ENCODE measurements at places on chromosomes 7 and 10.

DNA sequence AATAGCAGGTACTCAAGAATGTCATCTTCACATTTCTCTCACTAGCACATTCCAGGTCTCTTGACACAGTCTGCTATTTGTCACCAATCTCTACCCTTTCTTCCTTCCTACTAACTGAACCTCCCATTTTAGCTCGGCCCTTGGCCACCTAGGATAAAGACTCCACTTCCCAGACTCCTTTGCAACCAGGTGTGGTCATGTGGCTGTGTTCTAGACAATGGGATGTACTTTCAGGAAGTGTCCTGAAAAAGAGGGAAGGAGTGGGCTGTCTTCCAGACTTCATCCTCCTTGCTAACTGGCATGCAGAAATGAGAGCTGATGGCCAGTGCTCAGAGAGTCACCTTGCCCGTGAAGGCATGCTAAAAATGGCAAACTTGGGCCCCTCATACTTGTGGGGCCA lies 139.2 kb downstream of the AMPH start:
- no peak for DNase-seq

DNA sequence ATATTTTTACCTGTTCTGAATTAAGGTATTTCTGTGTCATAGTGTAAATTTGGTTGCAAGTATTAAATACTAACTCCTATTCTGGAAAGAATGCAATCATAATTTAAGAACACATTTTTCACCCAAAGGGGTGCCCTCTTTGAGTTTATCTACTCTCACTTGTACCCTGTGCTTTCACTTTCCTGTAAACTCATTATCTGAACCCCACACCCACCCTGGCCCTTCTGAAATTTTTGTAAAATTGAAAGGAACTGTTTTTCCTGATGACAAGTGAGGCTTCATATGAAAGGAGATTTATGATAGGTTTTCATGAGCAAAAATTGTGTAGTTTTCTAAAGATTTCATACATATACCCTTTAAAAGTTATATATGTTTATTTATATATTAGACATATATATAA lies 134.5 kb downstream of the WNT2 start:
- DNase-seq, result no peak

DNA sequence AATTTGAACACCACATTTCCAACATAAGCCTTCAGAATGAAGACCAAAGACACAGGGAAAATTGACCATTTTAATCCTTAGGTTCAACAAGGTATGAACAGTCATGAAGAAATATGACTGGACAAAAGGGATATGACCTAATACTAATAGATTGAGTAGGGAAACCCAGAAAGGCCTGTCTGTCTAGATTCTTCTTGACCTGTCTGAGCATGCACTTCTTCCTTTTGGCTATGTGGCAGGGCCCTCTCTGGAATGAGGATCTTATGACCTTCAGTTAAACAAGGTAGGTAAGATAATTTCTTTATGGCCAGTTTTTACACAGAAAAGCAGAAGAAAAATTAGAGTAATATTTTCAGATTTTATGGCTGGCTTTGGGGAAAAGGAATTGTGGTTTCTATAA lies 3.0 kb upstream of the PHYHIPL start:
- no peak for DNase-seq

DNA sequence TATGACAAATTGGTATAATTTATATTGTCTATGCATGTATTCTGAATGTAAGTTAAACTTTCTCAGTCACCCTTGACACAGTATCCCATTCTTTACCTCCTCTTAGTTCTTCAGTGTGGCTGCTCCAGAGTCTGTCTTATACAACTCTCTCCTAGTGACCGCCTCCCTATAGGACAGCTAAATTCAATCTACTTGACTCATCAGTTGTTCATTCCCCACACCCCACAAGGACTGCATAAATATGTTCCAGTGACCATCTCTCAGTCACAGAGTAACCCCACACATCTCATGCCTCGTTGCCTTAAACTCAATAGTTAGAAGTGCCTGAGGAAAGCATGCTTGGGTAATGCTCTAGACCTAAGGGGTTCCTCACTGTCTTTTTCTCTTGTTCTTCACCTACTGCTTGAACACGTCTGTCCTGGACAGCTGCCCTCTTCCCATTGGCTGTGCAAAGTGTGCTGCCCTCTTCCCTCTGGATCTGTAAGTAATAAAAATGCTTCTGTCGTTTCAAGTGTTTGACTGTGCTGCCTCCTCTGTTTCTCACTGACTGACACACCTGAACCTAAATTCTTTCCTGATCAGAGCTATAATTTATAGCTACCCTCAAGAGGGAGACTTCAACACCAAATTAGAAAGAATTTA lies 494.6 kb upstream of the GRM3 start:
- DNase-seq, result no peak

DNA sequence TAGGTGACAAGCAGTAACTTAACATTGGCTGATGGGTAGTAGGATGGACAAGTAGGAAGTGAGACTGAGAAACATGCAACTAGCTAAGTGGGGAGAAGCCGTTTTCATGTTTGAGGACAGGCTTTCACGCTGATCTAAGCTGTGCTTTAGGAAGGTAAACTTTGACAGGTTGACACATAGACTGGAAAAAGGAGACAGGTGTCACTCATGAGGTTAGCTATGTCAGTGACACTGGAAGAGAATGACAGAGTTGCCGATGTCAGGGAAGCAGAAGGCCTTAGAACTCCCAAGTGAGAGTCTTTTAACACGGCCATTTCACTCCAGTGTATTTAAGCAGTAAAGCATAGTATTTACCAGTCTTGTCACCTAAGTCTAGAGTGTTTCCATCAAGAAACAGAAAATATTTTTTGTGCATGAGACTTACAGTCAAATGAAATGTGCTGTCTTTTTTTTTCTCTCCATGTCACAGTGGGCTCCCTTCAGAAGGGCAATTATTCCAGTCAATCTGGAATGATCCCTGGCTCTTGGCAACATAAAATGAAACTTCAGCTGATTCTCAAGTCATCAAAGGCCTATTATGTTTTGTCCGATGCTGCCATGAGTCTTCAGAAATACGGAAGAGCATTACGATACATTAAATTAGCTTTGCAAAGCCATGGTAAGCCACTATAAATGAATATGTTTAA lies 20.6 kb downstream of the EDRF1 start:
- DNase-seq, result no peak

GRCh38 chr7:81676813-81677212 lies 93.0 kb downstream of the HGF start:
- no peak for DNase-seq

DNA sequence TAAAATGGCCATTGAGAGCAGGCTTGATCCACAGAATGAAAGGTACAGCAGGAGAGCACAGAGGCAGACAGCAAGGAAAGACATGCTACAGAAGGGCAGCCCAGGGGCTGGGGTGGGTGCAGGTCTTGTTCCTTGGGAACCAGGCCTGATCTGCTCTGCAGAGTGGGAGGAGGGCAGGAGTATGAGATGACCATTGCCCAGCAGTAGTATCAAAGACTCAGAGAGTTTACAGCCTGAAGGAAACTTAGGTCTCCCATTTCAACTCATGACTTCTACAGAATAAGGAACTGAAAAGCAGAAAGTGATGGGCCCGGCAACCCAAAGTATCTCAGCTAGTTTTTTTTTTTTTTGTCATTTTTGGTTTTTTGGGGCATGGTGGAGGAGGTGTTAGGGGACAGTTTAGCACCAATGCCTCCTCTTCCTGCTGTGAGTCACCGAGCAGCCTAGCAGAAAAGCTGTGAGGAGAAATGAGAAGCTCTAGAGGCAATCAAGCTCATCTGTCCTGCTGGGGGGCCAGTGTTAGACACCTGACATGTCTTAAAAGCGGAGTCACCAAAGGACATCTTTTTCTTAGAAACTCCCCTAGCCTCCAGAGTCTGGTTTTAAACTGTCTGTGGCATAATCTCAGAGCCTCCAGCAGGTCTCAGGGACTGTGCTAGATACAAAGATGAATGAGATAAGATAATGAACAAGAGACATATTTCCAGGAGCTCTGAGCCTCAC lies 34.3 kb upstream of the HERPUD2 start:
- no peak for DNase-seq

DNA sequence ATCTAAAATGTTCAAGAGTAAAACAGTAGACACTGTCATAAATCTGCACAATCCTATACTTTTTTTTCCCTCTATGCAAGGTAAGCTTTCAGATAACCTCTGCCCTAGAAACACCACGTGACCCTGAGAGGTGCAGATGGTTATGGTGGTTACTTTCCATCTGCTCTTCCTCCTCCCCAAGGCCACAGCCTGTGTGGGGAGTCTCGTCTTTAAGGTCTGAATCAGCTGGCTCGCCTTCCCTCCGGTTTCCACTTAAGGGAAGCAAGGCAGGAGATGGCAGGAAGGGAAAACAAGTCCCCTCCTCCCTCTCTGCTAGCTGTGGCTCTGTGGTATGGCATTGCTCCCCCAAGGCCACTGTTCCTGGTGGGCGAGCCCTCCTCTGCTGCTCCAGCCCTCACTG lies 181.8 kb downstream of the GLI3 start:
- no peak for DNase-seq

Data from pancreas (tissue), 10 donors.